ENCODE measurements at places on chromosomes 7 and 10.

- no peak for DNase-seq
Observed at GRCh38 chr7:132450188-132450587, 126.1 kb downstream of the PLXNA4 start.

GRCh38 chr7:22601408-22601807 lies 101.4 kb upstream of the STEAP1B start:
- no peak for DNase-seq

DNA sequence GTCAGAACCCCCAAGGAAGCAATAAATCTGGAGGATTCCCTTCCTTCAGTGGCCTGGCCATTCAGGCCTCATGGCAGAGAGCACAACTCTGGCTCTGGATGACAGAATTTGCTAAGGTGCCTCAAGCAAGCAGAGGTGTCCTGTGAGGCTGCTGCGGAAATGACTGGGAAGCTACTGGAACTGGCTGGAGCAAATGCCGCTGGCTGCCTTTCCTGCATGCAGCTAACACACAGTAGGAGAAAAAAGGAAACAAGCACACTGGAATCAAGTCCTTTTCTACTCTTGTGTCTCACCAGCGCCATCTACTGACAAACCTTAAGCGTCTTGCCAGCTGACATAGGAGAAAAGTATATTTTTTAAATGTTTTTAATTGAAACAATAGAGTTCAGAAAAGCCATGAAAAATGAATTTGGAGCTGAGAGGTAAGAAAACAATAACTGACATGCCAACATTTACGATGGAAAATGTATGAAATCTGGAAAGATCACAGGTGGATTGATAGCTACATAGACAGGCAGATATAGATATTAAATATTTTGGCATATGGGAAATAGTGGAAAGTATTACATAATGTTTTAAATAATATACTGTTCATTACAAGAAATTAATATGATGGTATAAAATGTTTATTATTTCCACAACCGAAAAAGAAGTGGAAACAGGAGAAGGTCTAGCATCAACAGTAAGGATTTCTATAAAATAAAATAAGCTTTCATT lies 951.6 kb downstream of the ANKRD7 start:
- DNase-seq: peak; percentile 77

DNA sequence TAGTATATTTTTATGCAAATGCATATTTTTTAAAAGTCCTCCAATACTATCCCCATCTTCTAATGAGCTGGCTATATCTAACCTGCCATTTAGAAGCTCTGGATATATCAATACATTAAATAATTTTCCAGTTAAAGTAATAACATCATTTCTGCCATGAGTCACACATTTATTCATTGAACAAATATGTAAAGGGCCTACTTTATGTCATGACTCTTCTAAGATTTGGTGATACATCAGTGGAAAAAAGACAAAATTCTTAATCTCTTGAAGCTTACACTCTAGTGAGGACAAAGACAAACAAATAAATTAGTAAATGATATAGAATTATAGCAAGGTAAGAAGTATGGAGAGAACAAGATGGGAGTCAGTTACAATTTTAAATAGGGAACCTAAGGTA lies 716.8 kb upstream of the LRRTM3 start:
- no peak for DNase-seq

- DNase-seq: peak; percentile 4
Observed at GRCh38 chr7:18505870-18506460, 10.4 kb downstream of the HDAC9 start.

DNA sequence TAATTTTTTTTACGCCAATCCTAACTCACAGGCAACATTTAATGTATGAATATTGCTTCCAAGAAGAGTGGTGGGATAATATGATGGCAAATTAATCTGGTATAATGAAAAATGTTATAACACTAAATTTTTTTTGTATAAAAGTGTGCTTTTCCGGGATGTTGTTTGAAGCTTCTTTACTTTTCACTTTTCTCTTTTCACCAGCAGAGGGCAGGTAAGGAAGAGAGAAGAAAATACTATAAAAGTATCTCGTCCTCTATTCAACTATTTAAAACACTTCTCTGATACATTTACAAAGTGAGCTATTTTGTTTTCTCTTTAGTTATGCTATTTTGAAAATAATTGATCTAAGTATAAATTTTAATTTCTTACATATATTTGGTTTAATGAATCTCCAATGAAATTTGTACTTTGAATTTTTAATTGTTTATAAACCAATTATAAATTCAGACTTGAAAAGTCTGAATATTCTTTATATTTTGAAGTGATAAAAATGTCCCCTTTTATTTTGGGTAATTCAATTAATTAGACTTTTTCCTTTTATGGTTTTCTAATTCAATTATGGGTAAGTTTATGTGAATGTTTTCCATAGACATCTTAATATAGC lies 20.7 kb upstream of the CFTR start:
- DNase-seq: peak; percentile 50

DNA sequence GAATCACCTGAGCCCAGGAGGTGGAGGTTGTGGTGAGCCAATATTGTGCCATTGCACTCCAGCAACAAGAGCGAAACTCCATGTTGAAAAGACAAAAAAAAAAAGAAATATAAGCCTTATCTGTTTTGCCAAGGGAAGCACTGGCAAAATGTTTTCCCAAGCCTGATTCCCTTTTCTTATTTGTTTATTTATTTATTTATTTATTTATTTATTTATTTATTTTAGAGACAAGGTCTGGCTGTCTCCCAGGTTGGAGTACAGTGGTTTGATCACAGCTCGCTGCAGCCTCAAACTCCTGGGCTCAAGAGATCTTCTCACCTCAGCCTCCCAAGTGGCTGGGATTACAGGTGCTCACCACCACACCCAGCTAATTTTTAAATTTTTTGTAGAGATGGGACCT lies 44.2 kb downstream of the SVOPL start:
- DNase-seq: no peak

GRCh38 chr7:84123965-84124547 lies 70.5 kb downstream of the SEMA3A start:
- DNase-seq: no peak

GRCh38 chr7:31663072-31663471 lies 23.9 kb upstream of the PPP1R17 start:
- no peak for DNase-seq

GRCh38 chr10:78520737-78521430 lies 487.2 kb downstream of the RPS24 start:
- no peak for DNase-seq

DNA sequence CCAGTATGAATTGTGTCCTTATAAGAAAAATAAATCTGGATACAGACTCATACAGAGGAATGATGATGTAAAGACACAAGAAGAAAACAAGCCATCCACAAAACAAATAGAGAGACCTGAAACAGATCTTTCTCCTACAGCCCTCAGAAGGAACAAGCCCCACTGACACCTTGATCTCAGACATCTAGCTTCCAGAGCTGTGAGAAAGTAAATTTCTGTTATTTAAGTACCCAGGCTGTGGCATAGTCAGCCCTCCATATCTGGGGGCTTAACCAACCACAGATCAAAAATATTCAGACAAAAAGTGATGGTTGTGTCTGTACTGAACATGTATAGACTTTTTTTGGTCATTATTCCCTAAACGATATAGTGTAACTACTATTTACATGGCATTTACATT lies 23.9 kb upstream of the ANKRD1 start:
- DNase-seq: no peak

DNA sequence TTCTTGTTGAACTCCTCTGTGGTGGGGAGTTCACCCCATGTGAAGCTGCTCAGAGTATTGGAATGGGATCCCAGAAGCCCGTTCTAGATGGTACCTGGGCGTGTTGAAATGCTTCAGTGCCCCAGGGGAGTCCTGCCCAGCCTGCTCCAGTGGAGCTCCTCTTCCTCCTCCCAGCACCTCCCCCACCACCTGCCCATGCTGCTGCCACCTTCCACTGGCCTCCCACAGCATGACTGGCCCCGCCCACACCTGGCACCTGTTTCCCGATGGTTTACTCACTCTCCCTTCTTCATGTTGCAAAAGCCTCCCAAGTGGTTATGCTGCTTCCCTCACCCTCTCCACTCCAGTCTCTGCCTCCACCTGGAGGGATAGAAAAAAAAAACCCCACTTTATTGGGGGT lies 32.2 kb upstream of the PCBD1 start:
- DNase-seq: no peak

DNA sequence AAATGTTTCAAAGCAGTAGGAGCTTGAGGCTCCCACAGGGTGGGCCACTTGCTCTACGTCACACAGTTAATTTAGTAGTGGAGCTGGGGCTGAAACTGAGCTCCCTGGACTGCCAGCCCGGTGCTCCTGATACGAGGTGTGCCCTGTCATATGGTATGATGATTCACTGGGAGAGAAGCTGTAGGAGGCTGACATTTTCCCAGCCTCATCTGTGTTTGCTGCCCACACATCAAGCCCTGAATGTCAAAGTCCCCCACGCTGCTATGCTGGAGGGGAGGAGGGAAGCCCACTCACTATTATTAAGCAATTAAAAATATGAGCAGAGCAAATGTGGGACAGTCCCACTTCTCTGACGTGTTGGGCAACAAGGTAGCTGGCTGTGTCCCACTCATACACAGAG lies 81.2 kb upstream of the SORCS3 start:
- DNase-seq: no peak

DNA sequence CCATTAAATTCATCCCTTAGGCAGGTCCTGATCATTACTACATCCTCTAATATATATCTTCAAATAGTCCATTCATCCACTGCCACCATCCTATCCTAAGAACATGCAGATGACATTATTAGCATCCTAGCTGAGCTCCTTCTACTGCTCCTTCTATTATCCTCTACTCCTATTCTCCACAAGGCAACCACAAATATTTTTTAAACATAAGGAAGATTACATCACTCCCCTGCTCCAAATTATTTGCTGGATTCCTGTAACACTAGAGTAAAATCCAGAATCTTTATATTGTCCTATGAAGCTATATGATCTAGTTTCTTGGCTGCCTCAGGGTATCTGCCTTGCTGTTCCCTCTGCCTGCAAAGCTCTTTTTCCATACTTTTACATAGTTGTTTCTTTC lies 176.3 kb upstream of the SLC26A5 start:
- DNase-seq: no peak

Measured in hematopoietic multipotent progenitor cell treated with erythropoietin and hydrocortisone succinate and interleukin-3 and kit ligand, for 8 days (in vitro differentiated cells).